ENCODE measurements at places on chromosomes 2 and 18.

DNA sequence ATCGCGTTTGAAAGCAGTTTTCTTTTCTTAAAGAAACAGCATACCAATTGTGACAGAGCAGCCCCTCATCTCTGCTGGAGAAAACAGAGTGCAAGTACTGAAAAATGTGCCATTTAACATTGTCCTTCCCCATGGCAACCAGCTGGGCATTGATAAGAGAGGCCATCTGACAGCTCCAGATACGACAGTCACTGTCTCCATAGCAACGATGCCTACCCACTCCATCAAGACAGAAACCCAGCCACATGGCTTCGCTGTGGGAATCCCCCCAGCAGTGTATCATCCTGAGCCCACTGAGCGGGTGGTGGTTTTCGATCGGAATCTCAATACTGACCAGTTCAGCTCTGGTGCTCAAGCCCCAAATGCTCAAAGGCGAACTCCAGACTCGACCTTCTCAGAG is 9.5 kb downstream of the GRHL1 start:
- DNase-seq, result no peak

DNA sequence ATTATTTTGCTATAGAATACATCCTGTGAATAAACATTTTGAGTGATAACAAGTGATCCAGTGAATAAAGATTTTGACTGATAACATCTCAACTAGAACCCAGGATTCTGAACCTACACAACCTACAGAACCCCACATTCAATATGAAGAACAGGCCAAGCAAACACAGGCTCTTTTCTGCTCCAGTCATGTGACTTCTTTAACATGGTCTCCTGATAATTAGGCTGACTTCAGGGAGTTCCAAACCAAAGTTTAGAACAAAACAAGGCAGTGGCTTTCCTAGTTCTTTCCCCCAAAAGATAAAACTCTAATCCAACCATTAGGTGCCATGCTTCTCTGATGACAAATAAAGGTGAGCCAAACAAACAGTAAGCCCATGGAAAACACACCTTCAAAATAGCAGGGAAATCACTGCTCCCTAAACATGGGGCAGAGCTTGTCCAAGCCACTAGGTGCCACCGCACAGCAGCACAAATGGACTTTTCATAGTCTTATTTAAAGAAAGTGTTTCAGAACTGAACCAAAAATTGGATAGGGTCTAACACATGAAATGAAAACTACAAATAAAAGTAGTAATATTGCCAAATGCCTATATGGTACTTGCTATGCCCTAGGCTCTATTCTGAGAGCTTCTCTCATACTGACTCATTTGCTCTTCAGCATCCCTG is 95.3 kb downstream of the EVA1A start:
- DNase-seq, result no peak

- DNase-seq, result no peak
Measured at GRCh38 chr2:219629976-219630695, 2.7 kb downstream of the SLC4A3 start.

- no peak for DNase-seq
Measured at GRCh38 chr18:42509750-42510415, 554.8 kb downstream of the PIK3C3 start.

GRCh38 chr2:144567745-144568144 is 47.8 kb upstream of the ZEB2 start:
- DNase-seq, result no peak

- no peak for DNase-seq
Measured at GRCh38 chr18:28041366-28041765, 135.6 kb downstream of the CDH2 start.

- DNase-seq, result no peak
Measured at GRCh38 chr18:36406805-36407204, 109.3 kb downstream of the FHOD3 start.

DNA sequence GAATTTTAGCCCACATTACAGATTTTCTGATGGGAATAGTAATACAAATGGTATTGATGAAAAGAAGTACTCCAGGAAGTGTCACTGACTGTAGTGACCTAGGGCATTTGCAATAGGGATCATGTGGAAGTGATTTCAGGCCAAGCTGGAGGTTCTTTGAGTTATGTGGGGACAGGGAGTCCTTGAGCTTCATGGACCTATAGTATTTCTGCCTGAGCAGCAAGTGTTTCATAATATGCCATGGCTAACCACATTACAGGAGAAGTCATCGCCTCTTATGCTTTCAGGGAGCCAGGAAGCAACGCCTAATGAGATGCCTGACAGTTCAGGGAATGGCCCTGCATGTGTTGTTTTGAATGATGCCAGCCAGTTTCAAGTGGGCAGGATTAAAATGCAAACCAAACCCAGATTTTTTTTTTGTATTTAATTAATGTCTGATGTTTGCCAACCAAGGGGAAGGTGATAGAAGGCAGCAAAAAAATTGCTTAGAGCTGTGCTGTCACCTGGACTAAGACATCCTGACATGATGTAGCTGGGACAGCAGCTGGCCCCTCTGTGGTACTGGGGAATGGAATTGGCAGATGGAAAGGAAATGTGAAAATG is 109.5 kb downstream of the RAPGEF4 start:
- no peak for DNase-seq

GRCh38 chr2:160266037-160266551 is 66.0 kb upstream of the ITGB6 start:
- DNase-seq, result no peak

DNA sequence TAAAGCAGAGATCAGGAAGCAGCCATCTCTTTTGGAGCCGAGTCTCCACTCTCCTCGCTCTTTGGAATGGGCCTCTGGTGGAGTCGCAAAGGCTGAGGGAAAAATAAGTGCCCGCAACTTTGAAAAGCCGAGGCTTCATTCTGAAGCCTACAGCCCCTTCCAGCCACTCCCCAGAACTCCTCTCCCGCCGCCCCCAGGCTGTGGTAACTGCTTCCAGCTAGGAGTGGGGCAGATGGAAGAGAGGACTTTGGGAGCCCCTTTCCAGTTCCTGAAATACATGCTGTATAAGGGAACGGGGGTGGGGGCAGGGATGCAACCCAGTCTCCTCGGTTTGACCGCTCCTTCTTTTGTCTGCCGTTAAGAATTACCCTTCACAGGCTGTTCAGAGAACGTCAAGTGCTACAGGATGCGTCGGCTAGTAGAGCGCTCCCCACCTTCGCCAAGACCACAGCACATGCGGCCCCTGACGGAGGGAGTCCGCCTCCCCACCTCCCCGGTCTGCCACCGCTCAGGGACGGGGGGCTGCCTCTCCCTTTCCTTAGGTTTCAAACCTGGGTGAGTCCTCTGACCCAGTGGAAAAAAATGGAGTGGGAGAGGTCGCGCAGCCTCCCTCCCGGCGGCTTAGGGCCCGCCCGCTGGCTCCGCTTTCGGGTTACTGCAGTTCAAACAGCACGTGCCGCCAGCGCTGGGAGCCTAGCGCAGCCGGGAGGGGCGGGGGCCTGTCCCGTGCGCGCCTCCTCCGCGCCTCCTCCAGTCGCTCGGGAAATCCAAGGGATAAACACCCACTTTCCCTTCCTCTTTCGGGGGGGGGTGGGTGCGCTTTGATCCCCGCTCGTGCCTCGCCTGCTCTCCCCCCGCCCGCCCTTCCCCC is 4.9 kb downstream of the CYP26B1 start:
- no peak for DNase-seq

GRCh38 chr2:41194230-41194629 is 742.3 kb upstream of the SLC8A1 start:
- DNase-seq, result no peak

DNA sequence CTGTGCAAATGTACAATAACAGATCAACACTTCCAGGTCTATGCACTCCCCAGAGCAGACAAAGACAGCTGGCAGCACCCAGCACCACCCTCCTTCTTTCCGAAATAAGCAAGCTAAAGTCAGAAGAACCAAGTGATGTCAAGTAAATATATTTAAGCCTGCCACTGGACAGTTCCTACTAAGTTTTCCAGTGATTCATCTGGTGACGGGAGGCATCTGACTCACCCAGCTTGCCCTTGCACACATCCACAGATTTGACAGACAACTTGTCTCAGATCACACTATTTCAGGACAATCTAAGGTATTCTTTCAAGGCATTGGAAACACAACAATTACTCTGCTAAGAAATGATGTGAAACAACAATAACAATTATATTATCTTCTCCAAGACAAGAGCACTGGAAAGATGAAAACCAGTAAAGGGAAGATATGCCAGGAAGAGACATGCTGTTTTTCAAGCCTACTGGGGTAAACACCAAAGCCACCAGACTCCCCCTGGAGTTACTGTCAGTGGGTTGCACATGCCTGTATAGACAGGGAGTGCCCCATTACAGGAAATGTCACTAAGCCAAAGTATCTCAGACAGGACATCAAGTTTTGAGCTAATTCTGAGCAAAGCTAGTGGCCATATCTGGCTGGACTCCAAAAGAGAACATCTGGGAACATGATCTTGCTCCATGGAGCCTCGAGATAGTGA is 287.9 kb upstream of the KLHL29 start:
- DNase-seq, result no peak

GRCh38 chr2:218028562-218029348 is 26.0 kb upstream of the TNS1 start:
- no peak for DNase-seq

DNA sequence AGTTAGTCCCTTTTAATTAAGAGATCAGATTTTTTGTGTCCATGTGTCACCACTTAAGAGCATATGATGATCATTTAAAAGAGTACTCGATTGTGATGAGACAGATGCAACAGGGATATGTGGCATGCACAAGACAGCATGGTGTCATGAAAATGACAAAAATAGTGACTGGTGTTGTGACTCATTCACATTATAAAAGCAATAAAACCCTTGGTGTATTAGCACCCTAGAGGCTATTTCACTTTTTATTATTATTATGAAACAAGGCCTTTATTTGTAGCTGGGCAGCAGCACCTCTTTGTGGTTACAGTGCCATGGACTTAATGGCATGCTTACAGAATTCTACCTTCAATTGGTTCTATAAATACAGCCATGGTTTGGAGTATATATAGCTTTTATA is 1296.0 kb upstream of the ZEB2 start:
- no peak for DNase-seq

DNA sequence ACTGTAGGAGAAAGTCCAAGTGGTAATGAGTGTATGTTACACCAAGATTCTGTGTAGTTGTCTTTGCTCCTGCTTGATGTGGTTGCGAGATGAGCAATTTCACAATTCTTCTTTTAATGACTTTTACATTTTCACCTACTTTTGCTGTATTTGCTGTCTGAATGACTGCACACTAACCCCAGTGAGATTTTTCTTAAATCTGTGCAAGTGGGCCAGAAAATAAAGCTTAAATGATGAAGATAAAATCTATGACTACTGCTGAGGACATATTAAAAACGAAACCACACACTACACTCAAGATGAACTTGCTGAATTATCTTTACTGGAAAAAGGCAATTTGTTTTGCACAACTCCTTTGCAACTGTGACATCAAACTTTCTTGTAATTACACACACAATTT is 4.1 kb downstream of the LDAH start:
- no peak for DNase-seq

- DNase-seq, result no peak
Measured at GRCh38 chr2:105540642-105541041, 141.8 kb upstream of the FHL2 start.

DNA sequence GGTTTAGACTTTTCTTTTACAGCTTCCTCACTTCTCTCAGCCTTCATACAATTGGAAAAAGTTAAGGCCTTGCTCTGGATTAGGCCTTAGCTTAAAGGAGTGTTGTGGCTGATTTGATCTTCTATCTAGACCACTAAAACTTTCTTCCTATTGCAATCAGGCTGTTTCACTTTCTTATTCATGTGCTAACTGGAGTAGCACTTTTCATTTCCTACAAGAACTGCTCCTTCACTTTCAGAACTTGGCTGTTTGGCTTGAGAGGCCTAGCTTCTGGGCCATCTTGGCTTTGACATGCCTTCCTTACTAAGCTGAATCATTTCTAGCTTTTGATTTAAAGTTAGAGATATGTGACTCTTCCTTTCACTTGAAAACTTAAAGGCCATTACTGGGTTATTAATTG is 114.3 kb downstream of the ARHGEF4 start:
- DNase-seq, result no peak

GRCh38 chr2:43692428-43692994 is 16.3 kb upstream of the C1GALT1C1L start:
- no peak for DNase-seq

- no peak for DNase-seq
Measured at GRCh38 chr18:74633652-74634352, 36.1 kb downstream of the ZNF407 start.

DNA sequence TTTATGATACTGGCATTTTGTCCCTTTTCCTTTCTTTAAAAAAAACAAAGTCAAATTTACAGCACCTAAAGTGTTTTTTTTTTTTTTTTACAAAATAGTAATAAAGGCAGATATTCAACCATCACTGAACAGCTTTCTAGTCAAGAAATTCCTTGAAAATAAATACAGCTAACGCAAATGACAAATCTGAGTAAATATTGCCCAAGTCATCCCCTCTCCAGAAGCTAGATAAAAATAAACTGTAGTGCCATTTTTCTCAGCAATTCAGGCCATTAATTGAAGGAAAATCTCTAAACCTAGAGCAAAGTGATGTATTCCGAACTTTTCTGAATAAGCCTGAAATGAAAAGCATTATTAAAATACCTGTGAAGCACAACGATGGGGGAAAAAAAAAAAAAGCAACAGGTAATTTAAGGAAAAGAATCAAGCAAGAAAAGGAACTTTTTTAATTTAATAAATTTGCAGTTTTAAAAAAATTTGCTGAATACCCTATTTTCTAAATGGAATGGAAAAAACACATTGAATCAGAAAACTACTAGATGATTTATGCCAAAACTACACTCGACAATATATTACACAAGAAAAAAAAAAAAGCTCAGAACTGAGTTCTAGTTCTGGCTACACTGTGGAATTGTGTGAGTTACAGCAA is 6.9 kb downstream of the SP3 start:
- DNase-seq, result no peak

DNA sequence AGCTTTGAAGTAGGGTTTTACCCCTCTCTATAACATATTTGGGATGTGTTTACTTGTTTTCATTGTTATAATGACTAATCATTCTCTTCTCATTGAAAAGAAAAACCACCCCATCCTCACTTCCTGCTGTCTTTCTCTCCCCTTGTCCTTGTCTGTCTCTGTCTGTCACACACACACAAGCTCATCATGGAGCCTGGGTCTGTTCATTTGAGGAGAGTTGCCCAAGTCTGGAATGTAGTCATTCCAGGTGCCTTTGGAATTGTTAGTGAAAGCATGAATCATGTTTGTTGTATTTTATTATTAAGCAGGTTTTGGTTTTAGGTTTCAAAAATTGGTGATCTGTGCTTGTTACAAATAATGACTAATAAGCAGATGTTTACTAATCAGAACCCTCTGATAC is 133.5 kb upstream of the IL1R2 start:
- no peak for DNase-seq

- DNase-seq, result no peak
Measured at GRCh38 chr2:23587341-23587880, 202.4 kb downstream of the KLHL29 start.

DNA sequence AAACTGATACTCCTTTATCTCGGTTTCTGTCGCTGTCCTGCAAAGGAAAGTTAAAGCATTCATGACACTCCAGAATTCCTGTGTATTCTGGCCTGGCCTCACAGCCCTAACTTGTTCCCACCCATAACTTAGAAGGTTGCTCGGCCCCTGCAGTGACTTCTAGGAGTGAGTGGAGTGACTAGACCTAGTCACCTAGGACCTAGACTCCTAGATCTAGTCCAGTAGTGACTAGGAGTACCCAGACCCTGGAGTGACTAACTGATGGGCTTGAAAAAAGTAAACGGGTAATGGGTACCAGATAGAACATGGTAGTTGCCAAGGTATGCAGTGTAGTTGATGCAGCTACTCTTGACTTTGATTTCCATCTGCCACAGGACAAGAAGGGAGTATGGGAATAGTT is 181.8 kb downstream of the MYO1B start:
- DNase-seq, result no peak

- no peak for DNase-seq
Measured at GRCh38 chr2:199727306-199727705, 123.7 kb downstream of the FTCDNL1 start.

Measured in stimulated activated CD4-positive, alpha-beta T cell treated with anti-CD3 and anti-CD28 coated beads, TNF-alpha, amount 100 ng/mL, for 1 hour (primary cell).